ENCODE measurements at places on chromosomes 7 and 10.

- no peak for DNase-seq
Measured at GRCh38 chr10:61356354-61356753, 96.8 kb downstream of the TMEM26 start.

DNA sequence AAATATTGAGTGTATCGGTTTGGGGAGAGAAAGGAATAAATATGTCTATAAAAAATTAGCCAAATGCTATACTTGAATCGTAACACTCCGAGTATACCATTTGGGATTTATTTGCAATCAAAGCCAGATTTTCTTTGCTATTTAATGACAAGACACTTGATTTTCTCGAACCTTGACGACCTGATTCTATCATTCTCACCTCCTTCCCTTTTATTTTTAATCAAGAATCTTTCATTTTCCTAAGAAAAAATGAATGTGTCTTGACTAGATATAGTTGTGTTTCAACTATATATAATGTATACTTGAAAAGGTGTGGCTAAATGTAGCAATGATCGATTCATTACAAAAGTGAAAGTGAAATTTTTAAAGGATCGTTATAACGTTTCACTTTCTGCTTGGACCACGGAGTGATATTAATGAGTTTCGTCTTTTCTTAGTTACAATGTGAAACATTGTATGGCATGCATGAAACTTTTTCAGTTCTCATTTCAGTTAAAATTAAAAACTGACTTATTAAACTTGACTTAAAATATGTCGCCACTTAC lies 562 bp downstream of the NUB1 start:
- DNase-seq = no peak

GRCh38 chr10:60384011-60384410 lies 5.7 kb downstream of the ANK3 start:
- DNase-seq = no peak

GRCh38 chr7:26398427-26398755 lies 106.7 kb downstream of the SNX10 start:
- no peak for DNase-seq

DNA sequence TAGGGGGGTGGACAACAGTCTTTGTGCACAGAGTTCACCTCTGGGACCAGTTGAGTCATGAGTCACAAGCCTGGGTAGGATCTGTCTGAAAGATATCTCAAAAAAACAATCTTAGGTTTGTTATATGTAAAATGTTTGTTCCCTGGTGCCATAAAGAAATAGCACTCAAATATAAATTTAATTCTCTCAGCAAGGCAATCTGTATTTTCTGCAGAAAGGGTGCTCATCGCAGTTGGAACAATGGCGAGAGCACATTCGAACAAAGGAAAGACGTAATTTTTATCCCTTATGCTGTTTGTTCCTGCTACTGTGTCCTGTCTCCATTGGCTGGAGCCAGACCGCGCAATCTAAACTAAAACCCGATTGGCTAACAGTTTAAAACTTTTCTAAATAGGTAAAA lies 63.7 kb downstream of the GALNT11 start:
- DNase-seq = no peak

DNA sequence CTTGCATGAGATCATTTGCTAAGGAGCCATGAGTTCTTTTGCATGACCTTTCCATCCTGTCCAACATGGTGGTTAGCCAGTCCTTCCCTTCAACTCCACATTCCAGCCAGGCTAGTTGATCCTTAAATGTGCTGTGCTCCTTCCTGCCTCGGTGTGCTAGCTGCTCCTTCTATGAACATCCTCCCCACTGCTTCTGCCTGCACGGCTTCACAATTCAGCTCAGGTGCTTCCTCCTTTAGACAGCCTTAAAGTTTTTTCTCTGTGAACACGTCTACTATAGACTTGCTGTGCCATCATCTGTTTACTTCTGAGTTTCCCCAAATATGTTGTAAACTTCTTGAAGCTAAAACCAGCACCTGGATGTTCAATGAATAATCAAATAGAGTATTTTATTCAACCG lies 95.5 kb downstream of the OTUD1 start:
- DNase-seq = no peak

- DNase-seq = no peak
Measured at GRCh38 chr10:61987537-61987936, 86.0 kb downstream of the ARID5B start.

Data from NCI-H2029 treated with DMSO at 0.1 percent for 48 hours (cell line).